ENCODE measurements at places on chromosomes 7 and 10. TPM values are rescaled to one million over a fixed set of nuclear protein-coding genes. Genes with fewer than 3 reads are reported as not detected.

DNA sequence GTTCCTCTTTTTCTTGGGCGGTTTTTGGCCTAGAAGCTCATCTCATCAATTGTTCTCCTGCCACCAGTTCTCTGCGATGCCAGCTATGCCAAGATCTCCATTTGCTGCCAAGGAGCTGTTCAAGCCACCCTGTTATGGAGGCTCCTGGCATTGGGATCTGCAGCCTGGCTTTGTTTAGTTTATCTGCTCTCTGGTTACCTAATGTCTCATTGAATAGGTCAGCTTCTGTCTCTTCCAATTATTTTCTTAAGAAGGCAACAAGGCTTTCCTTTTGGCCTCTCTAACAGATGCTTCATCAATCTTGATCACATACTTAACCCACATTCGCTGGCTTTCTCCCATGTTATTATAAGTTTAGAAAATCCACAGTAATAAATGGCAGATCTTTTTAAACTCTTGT is 20.6 kb upstream of the SDK1 start:
- no peak for DNase-seq

DNA sequence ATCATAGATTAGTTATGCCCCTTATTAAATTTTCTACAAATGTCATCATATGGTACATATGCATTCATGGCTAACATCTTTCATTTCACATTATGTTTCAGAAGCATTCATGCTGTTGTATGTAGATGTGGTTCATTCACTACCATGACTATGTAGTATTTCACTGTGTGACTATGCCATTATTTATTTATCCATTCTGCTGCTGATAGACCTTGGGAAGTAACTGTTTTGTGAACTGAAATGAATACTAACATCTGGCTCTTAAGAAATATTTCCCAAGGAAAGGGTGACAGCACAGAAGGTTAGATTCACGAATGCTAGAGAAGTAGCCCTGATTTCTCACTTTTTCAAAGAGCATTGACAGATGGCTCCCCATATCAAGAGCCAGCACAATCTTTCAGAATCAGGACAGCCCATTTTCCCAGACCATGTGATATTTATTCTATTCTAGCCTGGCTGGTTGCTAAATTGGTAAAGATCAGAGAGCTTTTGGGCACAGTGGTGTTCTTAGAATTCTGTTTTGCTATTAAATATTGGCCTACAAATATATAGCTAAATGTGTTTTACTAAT is 157.4 kb downstream of the DYNC1I1 start:
- no peak for DNase-seq

DNA sequence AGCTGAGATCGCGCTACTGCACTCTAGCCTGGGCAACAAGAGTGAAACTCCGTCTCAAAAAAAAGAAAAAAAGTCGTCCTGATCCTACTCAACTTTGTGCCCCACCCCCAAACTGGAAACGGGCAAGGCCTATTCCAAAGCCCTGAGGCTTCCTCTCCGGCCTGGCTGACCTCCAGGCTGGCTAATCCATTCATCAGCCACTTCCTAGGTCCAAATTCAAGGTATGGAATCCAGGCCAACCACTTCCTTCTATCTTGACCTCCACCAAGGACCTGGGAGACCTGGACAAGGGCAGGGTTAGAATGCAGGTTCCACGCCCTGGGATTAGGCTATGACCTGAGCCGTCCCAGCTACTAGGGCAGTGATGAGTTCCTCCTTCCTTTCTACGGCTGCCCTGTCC is 20.4 kb upstream of the EIF4H start:
- no peak for DNase-seq

DNA sequence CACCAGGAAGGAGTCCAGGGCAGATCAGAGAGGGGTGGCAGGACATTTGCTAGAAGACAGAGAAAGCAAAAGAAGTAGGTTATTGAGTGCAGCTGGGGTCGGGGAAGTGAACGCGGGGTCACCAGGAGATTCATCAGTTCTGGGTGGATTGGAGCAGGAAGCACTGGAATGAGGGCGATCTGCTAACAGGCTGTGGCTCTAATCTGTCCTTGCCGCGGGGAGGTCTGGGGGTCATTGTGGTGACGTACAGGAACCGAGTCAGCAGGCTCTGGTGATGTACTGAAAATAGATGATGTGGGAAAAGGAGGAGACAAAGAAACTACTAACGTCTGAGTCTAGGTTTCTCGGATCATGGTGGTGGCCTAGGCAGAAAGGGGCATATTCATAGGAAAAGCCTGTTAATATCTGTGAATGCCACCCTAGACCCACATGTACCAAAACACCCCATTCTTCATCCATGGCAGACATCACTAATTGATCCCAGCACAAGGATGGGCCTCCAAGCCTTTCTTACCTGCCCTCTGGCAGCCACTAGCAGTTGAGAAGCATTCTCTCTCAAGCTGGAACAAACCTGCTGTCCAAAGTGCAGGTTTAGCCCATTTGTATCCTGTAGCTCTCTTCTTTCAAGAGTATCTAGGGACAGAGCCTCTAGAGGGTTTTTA is 134.5 kb downstream of the C10orf105 start:
- no peak for DNase-seq

GRCh38 chr10:4067531-4067930 is 282.5 kb upstream of the KLF6 start:
- no peak for DNase-seq

DNA sequence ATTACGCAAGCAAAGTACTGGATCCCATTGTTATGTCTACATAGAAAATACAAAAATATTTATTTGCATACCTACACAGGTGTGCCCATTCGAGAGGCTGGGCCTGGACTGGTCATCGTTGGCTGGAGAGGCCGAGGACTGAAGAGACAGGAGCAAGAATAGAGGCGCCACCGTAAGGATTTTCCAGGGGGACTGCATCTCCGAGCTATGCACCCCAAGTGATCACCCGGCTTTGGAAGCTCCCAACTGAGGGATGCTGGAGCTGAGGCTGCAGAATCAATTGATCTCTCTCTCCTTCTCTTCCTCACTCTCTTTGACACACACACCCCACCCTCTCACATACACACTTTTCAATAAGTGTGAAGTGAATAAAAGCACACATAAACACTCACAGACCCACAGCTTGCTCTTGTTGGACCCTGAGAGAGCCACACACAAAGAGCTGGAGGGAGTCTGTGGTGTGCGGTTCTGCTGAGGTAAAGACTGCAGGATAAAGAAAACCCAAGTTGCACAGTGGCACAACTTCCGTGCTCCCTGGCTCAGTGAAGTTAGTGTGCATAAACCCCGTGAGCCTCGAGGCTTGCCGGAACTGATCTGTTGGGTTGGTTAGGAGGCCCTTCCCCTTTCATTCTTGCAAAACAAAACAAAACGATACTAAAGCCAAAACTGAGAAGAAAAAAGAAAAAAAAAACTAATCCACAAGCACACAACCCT is at the start of gene AOAH:
Gene AOAH, minus strand, starts transcription at position 544 of the 714 bp plus-strand sequence. Its CDS starts 346 bp downstream, at position 198.
- DNase-seq, result peak; percentile 68

DNA sequence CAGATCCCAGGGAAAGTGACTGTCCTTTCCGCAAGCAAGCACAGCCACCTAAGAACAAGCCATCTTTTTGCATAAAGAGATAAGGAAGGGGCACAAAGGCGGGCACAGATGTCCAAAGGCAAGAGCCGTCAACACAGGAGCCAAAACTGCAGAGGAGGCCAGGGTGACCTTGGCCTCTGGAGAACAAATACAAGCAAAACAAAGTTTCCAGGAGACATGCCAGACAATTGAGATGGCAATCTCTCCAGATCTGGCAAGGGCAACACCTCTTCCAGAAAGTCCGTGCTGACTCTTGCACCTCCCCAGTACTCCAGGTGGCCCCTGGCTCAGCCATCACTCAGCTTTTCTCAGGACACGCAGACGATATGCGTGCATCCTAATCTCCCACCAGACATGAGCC is 58.2 kb downstream of the TEX36 start:
- no peak for DNase-seq

- DNase-seq, result no peak
Observed at GRCh38 chr7:92880212-92881090, 44.1 kb upstream of the CDK6 start.

GRCh38 chr7:25430200-25430931 is 202.1 kb upstream of the NPVF start:
- DNase-seq, result no peak

- DNase-seq, result no peak
Observed at GRCh38 chr7:646951-647350, 79.5 kb upstream of the DNAAF5 start.

GRCh38 chr7:74223711-74224510 is 14.1 kb downstream of the LAT2 start:
- DNase-seq, result no peak

- no peak for DNase-seq
Observed at GRCh38 chr7:141649137-141649864, 52.7 kb downstream of the DENND11 start.

- DNase-seq, result no peak
Observed at GRCh38 chr7:27767374-27767773, 27.4 kb downstream of the TAX1BP1 start.

DNA sequence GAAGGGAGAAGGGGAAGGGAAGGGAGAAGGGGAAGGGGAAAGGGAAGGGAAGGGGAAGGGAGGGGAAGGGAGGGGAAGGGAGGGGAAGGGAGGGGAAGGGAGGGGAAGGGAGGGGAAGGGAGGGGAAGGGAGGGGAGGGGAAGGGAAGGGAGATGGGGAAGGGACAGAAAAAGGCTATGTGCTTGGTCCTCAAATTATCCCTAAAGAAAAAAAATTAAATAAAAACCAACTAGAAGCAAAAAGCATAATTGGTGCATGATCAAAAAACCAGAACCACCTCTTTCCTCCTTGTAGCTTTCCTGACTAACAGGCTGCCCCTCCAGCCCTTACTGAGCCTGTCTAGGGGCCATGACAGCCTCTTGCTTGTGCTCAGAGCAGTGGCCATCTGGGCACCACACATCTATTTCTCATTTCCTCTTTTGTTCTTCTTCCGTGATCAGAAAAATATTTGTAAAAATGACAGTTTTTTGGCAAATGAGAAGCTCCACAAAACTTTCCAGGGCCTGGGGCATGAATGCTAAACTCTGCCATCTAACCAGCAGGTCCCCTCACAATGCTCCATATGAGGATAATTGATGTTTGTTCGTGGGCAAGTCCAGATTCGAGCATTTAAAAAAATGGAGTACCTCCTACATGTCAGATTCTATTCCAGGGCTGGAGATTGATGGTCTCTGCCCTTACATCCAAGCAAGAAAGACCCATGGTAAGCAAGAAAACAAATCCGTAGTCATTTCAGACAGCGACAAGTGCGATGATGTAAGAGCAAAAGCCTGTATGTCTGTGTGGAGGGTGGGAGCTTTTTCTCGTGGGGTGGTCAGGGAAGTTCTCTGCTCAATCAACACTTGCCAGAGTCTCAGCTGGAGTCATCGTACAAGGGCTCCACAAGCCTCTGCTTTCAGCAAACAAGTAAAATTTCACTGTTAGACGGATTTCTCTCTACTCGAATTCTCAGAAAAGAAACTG is 320.9 kb downstream of the WDR11 start:
- DNase-seq, result no peak

DNA sequence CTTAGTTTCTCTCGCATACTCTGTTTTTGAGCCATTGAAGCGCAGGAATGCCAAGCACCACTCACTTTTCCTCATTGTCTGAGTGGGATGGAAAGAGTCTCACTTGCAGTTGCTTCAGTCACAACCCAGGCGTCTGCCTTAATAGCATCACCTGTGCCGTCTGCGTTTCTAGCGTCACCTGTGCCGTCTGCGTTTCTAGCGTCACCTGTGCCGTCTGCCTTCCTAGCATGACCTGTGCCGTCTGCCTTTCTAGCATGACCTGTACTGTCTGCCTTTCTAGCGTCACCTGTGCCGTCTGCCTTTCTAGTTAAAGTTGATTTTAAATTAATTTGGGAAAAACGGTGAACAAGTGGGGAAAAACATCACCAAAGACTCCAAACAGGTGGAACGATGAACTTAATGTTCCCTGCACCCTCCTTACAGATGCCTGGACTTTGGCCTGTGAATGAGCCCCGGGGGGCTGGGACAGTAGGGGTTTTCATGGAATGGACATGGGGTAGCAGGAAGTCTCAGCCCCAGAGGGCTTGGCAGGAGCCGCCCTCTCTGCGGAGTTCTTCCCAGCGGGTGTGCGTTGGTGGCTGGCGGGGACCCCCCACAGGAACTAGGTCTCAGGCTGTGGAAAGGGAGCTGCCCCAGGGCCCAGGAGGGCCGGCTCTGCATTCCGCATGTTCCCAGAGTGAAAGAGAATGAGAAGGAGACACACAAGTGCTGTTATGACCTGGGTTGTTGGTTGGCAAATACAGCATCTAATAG is 3.5 kb downstream of the ZNF511 start:
- no peak for DNase-seq

DNA sequence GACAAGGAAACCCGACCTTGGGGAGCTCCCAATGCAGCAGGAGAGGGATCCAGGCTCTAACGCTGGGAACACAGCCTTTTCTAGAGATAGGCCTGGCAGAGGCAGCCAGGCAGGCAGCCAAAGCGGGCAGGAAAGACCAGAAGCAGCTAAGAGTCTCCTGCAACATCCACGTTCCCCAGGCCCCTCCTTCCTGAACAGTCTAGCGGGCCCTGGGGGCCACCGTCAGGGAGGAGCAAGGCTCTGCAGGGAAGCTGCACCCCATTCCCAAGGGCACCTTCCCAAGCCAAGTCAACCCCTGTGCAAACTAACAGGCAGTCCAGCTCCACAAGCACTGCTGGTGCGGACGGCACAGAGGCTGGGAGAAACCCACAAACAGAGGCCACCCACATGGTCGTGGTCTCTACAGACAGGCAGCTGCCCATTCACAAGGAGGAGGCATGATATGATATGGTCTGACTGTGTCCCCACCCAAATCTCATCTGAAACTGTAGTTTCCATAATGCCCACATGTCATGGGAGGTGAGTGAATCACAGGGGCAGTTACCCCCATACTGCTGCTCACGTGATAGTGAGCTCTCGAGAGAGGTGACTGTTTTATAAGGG is 115.7 kb downstream of the MAD1L1 start:
- peak; percentile 85 for DNase-seq

GRCh38 chr10:34966451-34966850 is 123.7 kb downstream of the CUL2 start:
- no peak for DNase-seq

GRCh38 chr10:132043861-132044695 is 21.7 kb upstream of the JAKMIP3 start:
- no peak for DNase-seq

DNA sequence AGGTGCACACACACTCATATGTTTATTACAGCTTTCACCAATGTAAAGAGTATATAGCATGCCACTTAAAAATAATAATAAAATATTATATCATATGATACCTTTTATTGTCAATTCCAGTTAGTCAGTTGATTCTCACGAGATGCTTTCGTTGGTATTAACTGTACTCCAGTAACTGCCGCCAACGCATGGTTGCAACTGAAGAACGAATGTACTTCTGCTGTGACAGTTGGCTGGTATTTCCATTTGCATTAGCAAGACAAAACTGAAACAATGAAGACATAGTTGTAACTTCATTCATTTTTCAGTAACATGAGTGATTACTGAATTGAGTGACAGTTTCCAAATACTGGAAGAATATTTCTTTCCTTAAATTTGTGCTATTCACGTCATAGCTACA is 70.5 kb upstream of the PRKCQ start:
- DNase-seq, result no peak

GRCh38 chr7:26265499-26266075 is 26.1 kb upstream of the SNX10 start:
- DNase-seq, result no peak

- no peak for DNase-seq
Observed at GRCh38 chr10:66837335-66837734, 88.5 kb upstream of the LRRTM3 start.

TFPI2 gene
- 1.7 TPM for polyA plus RNA-seq

PRKG1 gene
- polyA plus RNA-seq, result 5.5 TPM

CDC14C gene
- not detected for polyA plus RNA-seq

MOGAT3 gene
- polyA plus RNA-seq, result not detected

GPR22 gene
- 9.0 TPM for polyA plus RNA-seq

STOX1 gene
- polyA plus RNA-seq, result 0.42 TPM

All from heart left ventricle (tissue), 16 donors.